ENCODE measurements at places on chromosomes 5 and 9.

DNA sequence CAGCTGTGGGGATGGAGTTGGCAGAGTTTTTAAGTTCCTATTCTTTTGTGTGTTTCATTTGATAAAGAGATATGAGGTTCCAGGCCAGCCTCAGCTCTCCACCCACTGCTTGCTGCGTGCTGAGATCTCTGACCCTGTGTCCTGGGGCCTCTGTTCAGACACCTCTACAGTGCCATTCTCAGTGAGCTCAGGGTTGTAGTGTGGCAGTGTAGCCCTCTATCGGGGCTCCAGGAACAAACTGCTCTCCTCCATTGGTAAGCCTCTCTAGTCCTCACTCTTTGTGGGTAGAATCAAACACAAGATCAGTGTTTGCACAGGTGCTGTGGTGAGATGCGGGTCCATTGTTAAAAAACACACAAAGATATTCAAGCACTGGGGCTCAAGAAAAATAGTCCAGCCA lies 386.6 kb upstream of the RPS23 start:
- DNase-seq, result no peak

- DNase-seq, result peak; percentile 78
Measured at GRCh38 chr9:86434039-86434726, 80.0 kb upstream of the TUT7 start.

- no peak for DNase-seq
Measured at GRCh38 chr5:102537011-102537410, 38.2 kb upstream of the SLCO6A1 start.

GRCh38 chr9:20148416-20148815 lies 359.6 kb upstream of the SLC24A2 start:
- no peak for DNase-seq

- peak; percentile 51 for DNase-seq
Measured at GRCh38 chr9:133845440-133845839, 107.3 kb upstream of the SARDH start.
